ENCODE measurements at places on chromosomes 4 and X.

DNA sequence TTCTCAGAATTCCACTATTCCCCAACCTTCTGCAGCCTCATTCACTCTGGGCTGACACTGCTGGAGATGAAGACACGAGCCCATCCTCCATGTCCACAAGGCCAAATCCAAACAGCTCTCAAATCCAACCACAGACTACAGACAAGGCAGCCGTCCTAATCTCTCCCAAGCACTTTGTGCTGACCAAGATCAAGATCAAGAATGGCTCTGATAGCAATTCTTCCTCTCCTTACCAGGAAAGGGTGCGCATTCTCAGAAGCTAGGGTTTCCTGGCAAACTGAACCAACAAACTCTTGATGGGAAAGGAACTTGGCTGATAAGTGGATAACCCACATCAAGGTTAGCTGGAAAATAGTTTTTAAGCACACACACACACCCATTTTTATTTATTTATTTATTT lies 26.5 kb downstream of the RELL1 start:
- no peak for DNase-seq

GRCh38 chr4:168183717-168184571 lies 91.6 kb downstream of the ANXA10 start:
- DNase-seq: no peak

- DNase-seq: no peak
Measured at GRCh38 chr4:185504098-185505047, 30.9 kb downstream of the PDLIM3 start.

DNA sequence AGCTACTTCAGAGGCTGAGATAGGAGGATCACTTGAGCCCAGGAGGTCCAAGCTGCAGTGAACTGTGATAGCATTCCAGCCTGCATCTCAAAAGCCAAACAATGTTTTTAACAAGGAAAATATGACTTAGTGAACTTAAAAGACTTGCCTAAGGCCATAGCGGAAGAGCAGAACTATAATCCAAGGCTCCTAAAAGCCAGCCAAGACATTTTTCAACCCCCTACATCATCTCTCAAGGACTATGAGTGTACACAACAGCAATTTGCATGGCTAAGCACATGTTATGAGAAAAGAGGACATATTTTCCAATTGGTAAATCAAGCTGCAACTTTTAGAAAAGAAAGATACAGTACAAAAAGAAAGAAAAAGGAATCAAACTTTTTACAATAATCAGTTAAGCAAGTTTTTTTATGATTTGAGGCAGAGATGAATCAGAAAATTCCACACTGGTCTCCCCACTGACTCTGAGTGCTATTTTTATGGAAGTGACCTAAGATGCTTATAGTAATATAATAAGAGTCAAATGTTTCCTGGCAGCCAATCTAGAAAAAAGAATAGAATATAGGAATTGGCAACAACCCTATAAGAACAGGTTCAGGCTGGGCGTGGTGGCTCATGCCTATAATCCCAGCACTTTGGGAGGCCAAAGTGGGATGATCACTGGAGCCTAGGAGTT lies 9.8 kb upstream of the ACOT9 start:
- DNase-seq: no peak

DNA sequence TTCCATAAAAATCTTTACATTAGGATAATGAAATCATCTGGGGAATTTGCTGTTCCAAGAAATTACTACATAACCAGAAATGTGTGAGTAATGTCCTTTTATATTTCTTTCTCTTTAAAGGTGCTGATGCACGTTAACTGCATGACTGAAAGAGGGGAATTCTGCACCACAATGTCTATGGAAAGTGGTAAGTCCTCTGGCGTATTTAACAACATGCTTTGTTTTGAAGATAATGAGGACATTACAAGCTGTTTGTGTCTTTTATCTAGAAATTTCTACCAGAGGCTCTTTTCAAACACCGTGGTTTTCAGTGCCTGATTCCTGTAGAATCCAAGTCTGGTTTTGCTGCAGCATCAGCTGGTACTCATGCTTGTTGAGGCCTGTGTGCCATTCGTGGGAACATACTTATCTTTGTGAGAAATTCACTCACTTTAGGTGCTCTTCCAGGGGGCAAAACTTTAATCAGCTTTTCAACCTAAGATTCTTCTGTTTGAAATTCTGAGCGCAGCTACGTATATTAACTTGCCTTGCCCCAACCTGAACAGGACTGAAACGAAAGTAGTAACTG lies 257.2 kb downstream of the PDHA2 start:
- no peak for DNase-seq

- DNase-seq: no peak
Measured at GRCh38 chrX:140318296-140318695, 186.6 kb downstream of the SOX3 start.

DNA sequence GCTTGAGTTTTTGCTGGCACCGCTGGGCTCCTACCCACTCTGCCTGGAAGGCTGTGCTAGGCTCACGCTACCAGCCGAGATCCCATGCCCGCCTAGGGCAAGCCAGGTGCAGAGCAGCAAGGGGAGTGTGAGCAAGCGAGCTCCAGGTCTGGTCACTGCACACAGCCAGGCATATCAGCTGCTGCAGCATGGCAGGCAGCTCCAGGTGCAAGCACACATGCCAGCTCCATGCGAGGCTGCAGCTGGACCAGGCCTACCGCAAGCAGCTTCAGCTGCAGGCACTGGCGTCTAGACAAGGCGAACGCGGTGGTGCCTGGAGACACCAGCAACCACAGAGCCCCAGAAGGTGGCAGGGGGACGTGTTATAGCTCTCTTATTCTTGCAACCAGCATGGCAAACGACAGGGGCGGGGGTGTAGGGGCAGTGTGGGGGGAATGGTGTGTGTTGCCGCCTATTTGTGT lies 614.7 kb upstream of the EPHA5 start:
- DNase-seq: no peak

GRCh38 chrX:46180258-46180687 lies 364.9 kb downstream of the ZNF674 start:
- DNase-seq: no peak

GRCh38 chr4:109574443-109574850 lies 14.4 kb downstream of the MCUB start:
- DNase-seq: no peak

GRCh38 chr4:175062183-175062592 lies 144.0 kb downstream of the ADAM29 start:
- no peak for DNase-seq

DNA sequence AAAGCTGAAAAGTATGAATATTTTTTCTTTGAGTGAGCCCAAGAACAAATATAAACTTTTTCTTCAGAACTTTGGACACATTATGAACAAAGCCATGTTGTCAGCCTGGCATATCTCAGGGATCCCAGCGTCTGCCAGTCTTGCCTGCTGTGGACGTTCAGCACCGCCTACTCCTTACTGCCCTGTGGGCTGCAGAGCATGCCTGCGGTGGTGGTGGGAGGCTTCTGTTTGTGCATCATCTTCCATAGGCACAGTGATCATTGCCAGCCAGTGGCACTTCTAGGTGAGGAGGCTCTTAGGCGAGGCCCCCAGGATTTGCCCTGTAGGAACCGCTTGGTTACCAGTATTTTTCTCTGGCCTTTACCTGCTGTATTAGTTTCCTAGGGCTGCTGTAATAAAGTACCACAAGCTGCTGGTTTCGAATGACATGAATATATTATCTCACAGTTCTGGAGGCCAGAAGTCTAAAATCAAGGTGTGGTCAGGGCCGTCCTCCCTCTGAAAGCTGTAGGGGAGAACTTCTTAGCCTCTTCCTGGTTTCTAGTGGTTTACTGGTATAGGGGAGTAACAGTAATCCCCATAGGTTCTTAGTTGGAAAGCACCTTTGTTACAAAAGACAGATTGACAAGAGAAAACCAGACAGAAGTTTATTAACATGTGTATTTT lies 15.4 kb downstream of the ANXA3 start:
- DNase-seq: no peak

DNA sequence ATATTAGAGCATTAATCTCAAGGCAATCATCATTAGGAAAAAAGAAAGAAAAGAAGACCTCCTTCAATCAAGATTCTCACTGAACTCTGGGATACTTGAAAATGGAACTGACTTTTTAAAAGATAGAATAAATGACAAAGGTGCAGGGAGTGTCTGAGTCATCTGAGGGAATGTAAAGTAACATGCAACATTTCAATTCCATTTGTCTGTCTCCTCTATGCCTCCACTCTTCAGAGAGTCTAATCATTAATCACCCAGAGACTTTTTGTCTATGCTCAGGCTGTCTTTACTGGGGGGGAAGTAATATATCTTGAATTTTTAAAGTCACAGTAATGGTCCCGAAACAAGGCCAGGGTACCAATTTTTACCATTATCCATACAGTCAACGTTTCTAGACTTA lies 55.0 kb upstream of the PACRGL start:
- DNase-seq: no peak

- DNase-seq: no peak
Measured at GRCh38 chr4:117429061-117429460, 343.7 kb upstream of the TRAM1L1 start.

DNA sequence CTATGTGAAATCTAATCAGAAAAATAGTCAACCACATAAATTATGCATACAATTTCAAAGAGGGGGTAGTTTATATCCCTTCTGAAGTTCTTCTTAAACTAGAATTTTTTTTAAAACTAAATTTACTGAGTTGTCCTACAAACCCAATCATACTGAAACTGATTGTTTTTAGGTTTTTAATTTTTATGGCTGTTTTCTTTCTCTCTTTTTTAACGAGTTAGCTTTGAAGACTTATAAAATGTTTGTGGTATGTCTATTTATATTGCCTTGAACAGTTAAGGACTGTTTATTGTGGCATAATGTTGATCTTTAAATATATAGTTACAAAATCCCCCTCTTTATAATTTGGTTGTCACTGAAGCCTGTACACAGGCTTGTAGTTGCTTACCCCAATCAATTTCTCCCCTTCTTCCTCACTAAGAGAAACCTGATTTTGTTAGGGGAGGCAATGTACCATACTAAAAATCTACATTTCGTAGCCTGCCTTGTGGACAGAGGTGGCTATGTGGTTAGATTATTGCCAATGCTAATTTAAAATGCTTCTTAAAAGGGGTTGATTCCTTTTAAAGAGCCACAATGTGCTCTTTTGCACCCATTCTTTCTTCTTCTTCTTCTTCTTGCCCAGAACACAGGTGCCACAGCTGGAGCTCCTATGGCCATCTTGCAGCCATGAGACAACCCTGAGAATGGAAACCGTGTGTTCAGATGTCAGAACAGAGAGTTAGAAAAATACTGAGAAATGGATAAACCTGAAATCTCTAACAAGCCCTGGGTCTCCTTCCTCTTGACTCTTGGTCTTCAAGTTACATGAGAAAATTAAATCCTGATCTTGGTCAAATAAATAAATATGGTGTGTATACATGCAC lies 102.7 kb upstream of the ZNF827 start:
- no peak for DNase-seq

GRCh38 chr4:89284828-89285227 lies 22.8 kb downstream of the GPRIN3 start:
- DNase-seq: no peak

GRCh38 chr4:56469489-56470210 lies 2.2 kb downstream of the SRP72 start:
- DNase-seq: no peak
